ENCODE measurements at places on chromosomes 3 and 15.

DNA sequence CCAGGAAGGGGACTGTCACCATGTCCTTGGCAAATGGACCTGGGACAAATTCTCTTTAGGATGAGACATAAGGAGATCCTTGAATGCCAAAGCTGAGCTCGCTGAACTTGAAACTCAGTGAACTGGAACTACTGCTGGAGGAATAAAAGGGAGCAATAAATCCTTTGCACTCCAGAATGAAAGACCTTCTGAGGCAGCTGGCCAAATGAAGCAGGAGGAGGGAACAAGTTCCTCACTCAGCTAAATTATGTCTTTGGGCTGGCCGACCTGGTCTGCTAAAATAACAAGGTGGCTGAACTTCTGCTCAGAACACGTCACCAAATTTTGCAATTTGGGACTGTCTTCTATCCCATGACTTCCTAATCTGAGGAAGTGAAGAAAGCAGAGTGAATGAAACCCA is 314.7 kb downstream of the LPP start:
- DNase-seq = no peak

GRCh38 chr3:100634493-100635272 is 25.3 kb downstream of the ADGRG7 start:
- no peak for DNase-seq

DNA sequence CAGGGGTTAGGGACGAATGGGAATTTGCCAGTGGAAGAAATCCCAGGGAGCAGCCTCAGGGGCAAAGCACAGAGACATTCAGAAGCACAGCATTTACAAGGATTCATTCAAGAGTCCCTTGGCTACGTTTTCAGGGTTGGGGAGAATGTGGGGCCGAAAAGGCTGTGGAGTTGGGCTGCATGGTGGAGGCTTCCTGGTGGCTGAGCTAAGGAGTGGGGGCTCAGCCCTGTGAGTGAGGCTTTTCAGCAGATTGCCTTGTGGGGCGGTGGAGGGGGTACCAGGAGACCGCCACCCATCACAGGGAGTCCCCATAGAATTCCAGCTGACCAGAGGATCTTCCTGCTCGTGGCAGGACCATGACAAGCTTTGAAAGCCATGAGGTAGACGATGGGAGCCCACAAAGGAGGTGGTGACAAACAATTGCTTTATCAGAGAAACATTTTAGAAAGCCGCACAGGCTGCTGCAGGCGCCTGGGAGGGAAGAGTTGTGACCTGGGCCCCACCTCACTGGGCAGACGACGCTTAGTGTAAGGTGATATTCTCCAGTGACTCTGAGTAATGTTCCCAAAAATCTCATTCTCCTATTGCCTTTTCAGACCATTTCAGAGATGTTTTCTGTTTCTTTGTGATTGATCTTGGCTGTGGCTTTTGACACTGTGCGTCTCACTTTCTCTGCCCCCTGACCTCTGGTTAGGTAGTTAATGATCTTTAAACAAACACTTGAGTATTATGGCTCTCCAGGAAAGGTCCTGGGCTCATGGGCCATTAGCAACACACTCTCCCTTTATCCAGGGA is 128.0 kb downstream of the DNAJB8 start:
- DNase-seq = no peak

- DNase-seq = no peak
Measured at GRCh38 chr15:88491158-88491557, 23.6 kb downstream of the MRPS11 start.

GRCh38 chr3:152638707-152639450 is 196.1 kb upstream of the P2RY1 start:
- DNase-seq = no peak

- no peak for DNase-seq
Measured at GRCh38 chr15:36251450-36251849, 328.0 kb upstream of the CDIN1 start.

GRCh38 chr3:142706321-142707127 is 17.3 kb upstream of the TRPC1 start:
- DNase-seq = no peak
